ENCODE measurements at places on chromosomes 3 and 15.

GRCh38 chr15:91866371-91866905, 12.9 kb downstream of the SLCO3A1 start:
- peak; percentile 93 for DNase-seq

GRCh38 chr3:49411535-49411967, 225 bp downstream of the RHOA start:
- no peak for DNase-seq

DNA sequence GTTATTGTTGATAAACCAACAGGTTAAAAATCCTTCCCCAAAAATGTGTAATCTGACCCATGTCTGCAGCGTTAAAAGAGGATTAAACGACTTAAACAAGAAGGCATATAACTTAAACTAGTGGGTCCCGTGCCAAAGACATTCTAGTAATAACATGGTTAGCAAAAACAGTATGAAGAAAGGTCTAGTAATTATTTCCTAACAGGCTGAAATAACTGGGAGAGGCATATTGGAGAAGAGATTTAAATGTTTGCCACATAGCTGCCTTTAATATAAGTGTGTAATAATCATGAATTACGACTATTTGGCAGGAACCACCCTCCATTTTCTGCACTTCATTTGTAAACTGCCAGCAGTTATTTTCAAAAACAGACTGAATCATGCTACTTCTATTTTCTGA, 67.7 kb upstream of the CSPG5 start:
- DNase-seq, result no peak

GRCh38 chr15:52185151-52185561, 6.0 kb downstream of the GNB5 start:
- DNase-seq, result no peak

DNA sequence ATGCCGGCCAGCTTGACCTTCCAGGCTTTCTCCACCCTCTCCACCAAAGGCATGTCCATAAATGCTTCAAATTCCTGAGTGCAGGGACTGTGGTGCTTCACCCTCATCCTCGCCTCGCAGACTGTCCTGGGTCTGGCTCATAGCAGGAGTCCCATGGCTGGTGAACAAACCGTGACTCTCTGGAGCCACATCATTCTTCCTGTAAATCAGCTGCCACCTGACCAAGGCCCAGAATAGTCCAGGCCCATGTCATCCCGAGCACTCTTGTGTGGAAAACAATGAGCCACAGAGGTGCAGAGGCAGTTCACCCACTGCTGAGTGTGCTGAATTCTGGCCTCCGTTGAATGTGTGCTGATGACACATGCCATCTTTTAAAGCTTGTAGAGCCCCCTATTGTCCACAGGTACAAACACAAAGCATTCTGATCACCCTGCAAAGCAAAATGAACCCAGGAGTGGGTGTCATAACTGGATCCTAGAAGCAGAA, 68.6 kb downstream of the ABHD5 start:
- DNase-seq, result peak; percentile 18
